Astrocyte (in vitro differentiated cells and primary cell): ENCODE measurements at places on chromosomes 4 and X. TPM values are rescaled to one million over a fixed set of nuclear protein-coding genes. Genes with fewer than 3 reads are reported as not detected.

DNA sequence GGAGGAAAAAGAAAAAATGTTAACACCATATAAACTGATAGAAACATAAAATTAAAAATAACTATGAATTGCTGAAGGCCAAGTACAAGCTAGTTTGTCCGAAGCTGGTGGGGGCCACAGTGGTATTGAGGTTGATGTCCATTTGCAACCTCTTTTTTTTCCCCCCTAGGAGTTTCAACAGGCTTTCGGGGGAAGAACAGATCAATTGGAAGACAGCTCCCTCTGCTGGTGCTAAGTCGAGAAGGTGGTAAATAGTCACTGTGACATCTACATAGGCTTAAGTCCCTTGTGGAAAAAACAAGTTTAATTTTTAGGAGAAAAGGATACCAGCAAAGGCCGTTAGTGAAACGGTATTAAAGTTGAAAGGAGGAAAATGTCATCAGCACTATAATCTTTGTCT is 115.7 kb upstream of the ZXDA start:
- no peak for DNase-seq

DNA sequence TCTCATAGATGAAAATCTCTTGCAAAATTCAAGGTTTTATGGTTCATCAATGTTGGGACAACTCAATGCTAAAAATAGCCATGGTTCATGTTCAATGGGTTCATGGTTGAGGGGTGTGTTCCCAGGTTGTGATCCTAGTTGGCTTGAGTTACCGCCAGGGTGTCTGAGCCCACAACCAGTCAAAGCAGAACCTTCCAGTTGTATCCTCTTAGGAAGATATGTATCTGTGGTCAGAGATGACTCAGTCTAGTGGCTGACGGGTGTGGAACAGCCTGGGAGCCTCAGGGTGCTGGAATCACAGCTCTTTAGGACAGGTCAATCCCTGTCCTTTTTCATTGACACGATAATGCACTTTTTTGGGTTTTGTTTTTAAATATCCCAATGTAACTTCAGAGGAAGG is 192.3 kb upstream of the NR3C2 start:
- peak; percentile 20 for DNase-seq

The HSD17B13 gene
- total RNA-seq, result 0.09 TPM in 1 of 2 replicates, not detected in the other

DNA sequence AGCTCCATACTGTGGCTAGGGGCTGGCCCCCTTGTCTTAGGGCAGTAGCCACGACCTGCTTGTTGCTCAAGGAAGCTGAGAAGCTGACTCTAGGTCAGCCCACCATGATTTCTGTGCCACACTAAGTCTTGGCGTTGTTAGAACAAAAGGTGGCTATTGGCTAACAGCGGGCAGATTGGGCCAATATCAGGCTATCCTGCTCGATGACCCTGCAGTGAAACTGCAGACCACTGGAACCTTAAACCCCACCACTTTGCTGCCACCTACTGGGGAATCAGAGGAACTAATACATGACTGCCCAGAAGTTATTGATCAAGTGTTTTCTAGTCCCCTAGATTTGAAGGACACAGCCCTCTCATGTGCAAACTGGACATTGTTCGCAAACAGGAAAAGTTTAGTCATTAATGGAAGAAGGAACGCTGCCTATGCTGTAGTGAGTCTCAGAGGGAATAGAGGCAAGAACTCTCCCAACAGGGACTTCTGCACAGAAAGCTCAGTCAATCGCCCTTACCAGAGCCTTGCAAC is 17.0 kb upstream of the PAPSS1 start:
- no peak for DNase-seq

The NAA11 gene
- not detected in 2 replicates for total RNA-seq
